Activated T-cell treated with anti-CD3 and anti-CD28 coated beads, Interleukin-2, amount 50 U/mL, for 72 hours (primary cell): ENCODE measurements at places on chromosomes 3 and 15.

DNA sequence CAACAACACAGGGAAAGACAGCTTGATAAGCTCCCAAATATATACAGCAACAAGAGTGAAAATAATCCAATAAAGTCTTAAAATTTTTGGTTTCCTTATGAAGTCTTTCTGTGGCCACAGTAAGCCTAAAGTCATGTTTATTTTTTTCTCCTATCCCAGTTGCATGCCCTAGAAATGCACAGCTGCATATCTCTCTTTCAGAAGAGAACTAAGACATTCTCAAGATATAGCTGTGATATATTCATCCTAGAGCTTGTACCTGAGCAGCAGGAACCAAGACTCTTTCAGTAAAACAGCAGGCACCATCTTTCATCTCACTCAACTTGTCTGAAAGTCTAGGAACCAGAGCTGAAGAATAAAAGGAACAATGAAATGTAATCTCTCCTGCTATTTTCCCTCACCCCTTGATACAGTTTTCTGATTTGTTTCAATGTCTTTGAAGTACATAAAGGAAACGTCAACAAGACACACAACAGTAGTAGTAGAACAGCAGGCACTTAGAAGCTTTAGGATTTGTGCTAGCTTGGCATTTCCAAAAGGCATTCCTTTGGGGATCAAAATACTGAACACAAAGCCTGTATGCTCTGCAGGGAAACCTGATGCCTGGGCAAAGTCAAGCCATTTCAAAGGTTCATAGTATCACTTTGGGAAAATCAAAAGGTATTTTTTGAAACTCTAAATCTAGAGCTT, 536.8 kb downstream of the PYDC2 start:
- H3K27me3 ChIP-seq = no peaks in the 10 kb centered on the region
- no peaks in the 10 kb centered on the region for H3K4me1 ChIP-seq
- no peak for DNase-seq
- H3K36me3 ChIP-seq = no peaks in the 10 kb centered on the region

DNA sequence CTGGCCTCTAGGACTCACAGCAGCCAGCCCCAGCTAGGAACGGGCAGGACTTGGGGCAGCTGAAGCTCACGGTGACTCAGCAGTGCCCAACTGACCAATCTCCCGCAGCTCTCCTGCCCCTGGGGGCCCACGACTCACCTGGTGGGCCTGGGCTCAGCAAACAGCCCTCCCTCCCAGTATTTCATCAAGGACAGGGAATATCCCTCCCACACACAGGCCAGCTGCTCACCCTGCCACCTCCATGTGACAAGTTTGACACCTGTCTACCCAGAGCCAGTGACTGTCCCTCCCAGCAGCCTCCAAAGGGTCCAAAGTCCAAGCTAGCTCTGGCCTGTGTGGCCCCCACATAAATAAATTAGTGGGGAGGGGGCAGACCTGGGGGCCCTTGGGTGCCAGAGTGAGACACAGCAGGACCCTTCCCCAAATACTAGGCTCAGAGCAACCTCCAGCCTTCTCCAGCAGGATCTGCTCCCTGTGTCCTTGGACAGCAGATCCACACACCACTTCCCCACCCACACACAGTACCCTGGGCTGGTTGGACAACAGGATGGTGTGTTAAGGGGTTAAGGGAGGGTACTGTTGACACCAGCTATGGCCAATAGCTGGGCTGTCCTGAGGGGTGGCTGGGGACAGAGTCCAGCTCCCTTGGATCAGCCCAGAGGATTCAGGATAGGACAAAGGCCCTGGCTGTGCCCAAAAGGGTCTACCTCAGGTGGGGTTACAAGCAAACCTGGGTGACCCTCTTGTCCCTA, 4.3 kb downstream of the GNAT1 start:
- H3K27ac ChIP-seq = no peak overlapping the region
- H3K4me3 ChIP-seq = no peak overlapping the region
- DNase-seq = no peak
- H3K27me3 ChIP-seq = peaks cover 12% of the 10 kb centered on the region
- peaks cover 12% of the 10 kb centered on the region for H3K4me1 ChIP-seq

GRCh38 chr3:158103081-158103886, 2.9 kb downstream of the SHOX2 start:
- peaks cover 4% of the 10 kb centered on the region for H3K36me3 ChIP-seq
- H3K4me3 ChIP-seq = peak overlapping the region; percentile 92
- H3K4me1 ChIP-seq = peaks cover 47% of the 10 kb centered on the region
- peak overlapping the region; percentile 68 for H3K27ac ChIP-seq

DNA sequence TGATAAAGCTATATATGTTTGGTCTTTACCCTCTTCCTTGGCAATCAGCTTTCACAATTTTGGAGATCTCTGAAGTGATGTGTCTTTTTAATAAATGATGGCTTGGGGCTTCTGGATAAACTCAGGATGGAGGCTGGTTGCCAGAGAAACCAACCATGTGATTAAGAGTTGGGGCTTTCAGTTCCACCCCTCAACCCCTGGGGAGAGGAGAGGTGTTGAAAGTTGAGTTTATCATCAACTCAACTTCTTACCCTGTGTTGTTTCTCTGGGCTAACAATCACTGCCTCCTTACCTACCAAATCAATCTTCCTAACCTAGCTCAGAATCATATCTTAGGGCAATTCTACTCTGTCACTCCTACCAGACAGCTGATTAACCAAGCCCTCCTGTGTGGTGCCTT, 735.8 kb downstream of the ZPLD1 start:
- H3K27ac ChIP-seq = no peak overlapping the region
- DNase-seq = no peak
- no peaks in the 10 kb centered on the region for H3K27me3 ChIP-seq

GRCh38 chr3:76610150-76610549, 429.7 kb upstream of the ROBO2 start:
- no peak overlapping the region for H3K4me3 ChIP-seq
- no peaks in the 10 kb centered on the region for H3K27me3 ChIP-seq
- H3K4me1 ChIP-seq = no peaks in the 10 kb centered on the region
- no peak for DNase-seq

DNA sequence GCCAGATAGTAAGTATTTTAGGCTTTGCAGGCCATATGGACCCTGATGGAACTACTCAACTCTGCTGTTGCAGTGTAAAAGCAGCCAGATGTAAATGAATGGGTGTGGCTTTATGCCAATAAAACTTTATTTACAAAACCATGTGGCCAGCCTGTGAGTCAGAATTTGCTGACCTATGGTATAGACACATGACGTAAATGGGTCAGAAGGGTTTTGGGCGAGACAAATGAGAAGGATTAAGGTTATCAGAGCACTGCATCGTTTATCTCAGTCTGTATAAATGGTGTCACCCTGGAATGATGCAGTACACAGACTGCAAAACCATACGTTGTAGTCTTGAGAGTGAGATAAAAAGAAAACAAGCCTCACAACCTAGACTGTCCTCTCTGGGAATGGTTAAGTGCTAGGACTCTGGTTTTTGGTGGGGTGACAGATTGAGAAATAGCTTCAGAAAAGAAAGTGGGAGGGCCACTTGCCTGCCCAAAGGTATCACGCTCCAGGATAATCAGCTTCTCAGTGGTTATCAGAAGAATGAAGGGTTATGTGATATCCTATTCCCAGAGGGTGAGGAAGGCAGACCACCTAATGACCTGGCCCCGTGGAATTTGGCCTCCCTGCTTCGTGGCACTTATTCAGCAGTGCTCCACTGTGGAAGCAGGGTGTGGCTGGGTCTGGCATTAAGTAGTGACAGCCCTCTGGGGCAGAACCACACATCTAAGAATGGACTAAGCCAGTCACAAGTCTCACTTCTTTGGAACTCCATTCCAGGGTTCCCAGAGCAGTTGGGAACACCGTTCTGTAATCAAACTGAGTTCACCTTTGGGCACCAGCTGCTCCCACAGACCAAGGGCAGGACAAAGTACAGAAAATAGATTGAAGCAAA, 46.1 kb downstream of the ABHD5 start:
- H3K4me3 ChIP-seq = no peak overlapping the region
- DNase-seq = no peak
- no peak overlapping the region for H3K27ac ChIP-seq

DNA sequence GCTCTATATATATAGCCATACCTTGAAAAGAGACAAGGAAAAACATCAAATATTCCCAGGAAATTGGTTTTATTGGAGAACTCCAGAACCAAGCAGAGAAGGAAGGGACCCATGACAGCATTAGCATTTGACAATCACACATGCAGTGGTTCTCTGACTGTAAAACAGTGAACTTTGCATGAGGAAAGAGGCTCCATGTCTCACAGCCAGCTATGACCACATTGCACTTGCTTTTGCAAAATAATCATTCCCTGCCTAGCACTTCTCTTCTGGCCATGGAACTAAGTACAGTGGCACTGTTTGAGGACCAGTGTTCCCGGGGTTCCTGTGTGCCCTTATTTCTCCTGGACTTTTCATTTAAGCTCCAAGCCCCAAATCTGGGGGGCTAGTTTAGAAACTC, 85.5 kb downstream of the TGFBR2 start:
- H3K27ac ChIP-seq = no peak overlapping the region
- H3K4me3 ChIP-seq = no peak overlapping the region
- no peak for DNase-seq
- no peaks in the 10 kb centered on the region for H3K27me3 ChIP-seq
- H3K36me3 ChIP-seq = peaks cover 24% of the 10 kb centered on the region
